AG04450 (cell line): ENCODE measurements at places on chromosomes 4 and X. TPM values are rescaled to one million over a fixed set of nuclear protein-coding genes. Genes with fewer than 3 reads are reported as not detected.

Gene SLC30A9
- 63.2 and 82.9 TPM in 2 replicates for polyA plus RNA-seq

Gene CD38
- 0.02 TPM in 1 of 2 replicates, not detected in the other for polyA plus RNA-seq

Gene SLC49A3
- 0.11 TPM in 1 of 2 replicates, not detected in the other for polyA plus RNA-seq

Gene CDS1
- polyA plus RNA-seq, result 0.06 TPM in 1 of 2 replicates, not detected in the other

Gene PAGE1
- polyA plus RNA-seq, result not detected in 2 replicates

Gene FOXO4
- polyA plus RNA-seq, result 1.3 and 1.6 TPM in 2 replicates

Gene PPP1R3F
- 1.1 and 2.4 TPM in 2 replicates for polyA plus RNA-seq

Gene BST1
- 23.7 and 27.6 TPM in 2 replicates for polyA plus RNA-seq

Gene UGT2A3
- polyA plus RNA-seq, result not detected in 2 replicates

Gene GRIA3
- 0.06 TPM in 2 replicates for polyA plus RNA-seq

Gene MAGEE1
- polyA plus RNA-seq, result 0.16 and 0.35 TPM in 2 replicates

Gene PIR
- 35.2 and 42.5 TPM in 2 replicates for polyA plus RNA-seq

Gene LIN54
- 9.6 and 13.9 TPM in 2 replicates for polyA plus RNA-seq

Gene GABRG1
- polyA plus RNA-seq, result not detected in 2 replicates

- no peak for DNase-seq
Observed at GRCh38 chrX:39425124-39425806, 624.0 kb downstream of the MID1IP1 start.

- DNase-seq, result peak; percentile 64
Observed at GRCh38 chr4:111641813-111642579, 503.3 kb upstream of the FAM241A start.

DNA sequence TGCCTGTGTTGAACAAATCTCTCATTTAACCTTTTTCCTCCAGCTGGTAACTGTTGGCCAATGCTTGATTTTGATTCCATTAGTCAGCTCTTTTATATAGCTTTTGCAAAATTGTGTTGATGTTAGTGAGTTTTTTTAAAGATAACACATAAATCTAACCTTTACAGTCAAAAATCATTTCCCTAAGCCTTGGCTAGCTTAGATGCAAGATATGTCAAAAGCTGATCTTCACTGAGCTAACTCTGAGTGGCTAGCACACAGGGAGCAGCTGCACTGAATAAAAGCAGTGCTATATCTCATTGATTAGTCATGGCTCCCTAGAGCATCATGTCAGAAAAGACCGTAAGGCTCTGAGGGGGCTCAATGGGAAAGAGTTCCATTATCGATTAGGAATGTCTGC lies 78.7 kb downstream of the PPARGC1A start:
- no peak for DNase-seq

GRCh38 chr4:174110180-174110579 lies 173.3 kb downstream of the FBXO8 start:
- no peak for DNase-seq

DNA sequence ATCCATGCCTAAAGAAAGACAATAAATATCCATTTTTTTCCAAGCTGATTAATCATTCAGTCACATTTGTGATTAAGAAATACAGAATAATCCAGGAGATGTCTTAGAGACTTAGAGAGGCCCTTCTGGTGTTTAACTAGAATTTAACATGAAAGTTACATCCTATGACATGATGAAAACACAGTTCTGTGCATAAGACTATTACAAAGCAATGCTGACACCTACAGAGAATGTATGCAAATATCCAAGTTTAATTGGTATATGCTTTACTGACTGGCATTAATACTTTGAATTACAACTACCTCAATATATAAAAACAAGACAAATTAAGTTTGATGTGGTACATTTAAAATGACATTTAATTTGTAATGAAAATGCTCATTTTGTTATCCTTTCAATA lies 17.8 kb upstream of the TLL1 start:
- no peak for DNase-seq

- no peak for DNase-seq
Observed at GRCh38 chr4:54588404-54588803, 69.4 kb upstream of the KIT start.

GRCh38 chrX:133569217-133569616 lies 153.9 kb upstream of the GPC4 start:
- DNase-seq, result no peak

DNA sequence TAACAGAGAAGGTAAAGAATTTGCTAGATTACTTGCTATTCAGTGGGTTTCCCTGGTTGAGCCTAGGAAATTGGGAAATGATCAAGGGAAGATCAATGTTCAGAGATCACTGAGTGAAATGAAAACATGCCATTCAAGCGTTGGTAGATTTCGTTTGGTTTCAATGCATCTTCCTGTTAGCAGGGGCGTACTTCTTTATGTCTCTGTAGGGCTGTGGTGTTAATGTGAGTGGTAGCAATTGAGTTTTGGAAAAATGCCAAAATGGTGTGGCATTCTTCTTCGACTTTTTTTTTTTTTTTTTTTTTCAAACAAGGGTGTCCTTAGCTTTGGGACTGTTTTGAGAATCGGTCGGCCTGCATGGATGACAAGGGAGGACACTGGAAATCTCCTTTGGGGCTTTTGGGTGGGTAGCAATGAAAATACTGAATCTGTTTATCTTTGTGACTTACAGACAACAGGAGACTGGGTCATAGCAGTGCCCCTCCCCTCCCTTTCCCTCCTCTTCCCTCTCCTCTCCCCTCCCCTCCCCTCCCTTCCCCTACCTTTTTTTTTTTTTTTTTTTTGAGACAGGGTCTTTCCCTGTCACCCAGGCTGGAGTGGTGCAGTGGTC lies 50.4 kb downstream of the SPRY1 start:
- no peak for DNase-seq

- no peak for DNase-seq
Observed at GRCh38 chrX:130267956-130268448, 697 bp downstream of the ZNF280C start.

GRCh38 chr4:140025470-140025869 lies 128.5 kb downstream of the MAML3 start:
- DNase-seq, result no peak

- DNase-seq, result no peak
Observed at GRCh38 chr4:66091786-66092185, 421.5 kb upstream of the EPHA5 start.

GRCh38 chr4:124783847-124784246 lies 71.3 kb upstream of the ANKRD50 start:
- peak; percentile 45 for DNase-seq

DNA sequence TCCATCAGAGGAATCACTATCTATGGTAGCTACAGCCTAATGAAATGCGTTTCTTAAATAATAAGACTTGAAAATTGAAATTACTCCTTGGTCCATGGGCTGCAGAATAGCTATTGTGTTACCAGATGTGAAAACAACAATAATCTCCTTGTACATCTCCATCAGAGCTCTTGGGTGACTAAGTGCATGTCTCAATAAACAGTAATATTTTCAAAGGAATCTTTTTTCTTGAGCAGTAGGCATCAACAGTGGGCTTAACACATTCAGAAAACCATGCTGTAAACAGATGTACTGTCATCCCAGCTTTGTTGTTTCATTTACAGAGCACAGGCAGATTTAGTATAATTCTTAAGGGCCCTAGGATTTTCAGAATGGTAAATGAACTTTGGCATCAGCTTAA lies 67.3 kb downstream of the GLUD2 start:
- DNase-seq, result no peak

- DNase-seq, result no peak
Observed at GRCh38 chr4:175109933-175110332, 191.8 kb downstream of the ADAM29 start.

DNA sequence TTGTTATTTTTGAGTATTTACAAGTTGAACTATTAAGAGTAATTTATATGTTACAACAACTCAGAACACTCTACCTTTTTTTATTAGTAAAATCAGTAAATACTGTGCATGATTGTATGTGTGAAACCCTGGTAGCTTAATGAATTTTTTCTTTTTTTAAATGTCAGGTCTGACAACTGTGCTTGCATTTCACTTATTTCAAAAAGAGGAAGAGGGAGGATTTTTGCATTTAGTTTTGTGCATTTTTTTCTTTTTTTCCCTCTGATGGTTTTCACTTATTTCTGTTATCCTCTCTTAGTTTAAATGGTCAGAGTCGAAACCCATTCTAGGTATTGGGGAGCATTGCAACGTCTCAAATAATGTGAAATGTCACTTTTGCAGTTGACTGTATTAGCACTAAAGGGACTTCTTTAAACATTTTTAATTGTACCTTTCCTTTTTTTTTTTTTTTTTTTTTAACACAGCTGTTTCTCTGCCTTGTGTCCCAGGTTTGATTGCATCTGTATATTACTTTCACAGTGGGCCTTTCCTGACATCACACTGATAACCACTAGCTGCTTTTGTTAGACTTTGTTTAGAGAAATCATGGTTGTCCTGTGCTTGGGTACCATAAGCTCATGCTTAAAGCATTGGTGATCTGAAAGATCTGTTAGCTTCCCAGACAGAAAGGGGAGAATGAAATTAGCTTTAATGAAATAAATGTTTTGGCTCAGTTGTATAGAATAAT lies 28.5 kb downstream of the MOB1B start:
- DNase-seq, result no peak

GRCh38 chr4:128454881-128455280 lies 167.3 kb upstream of the PGRMC2 start:
- no peak for DNase-seq

DNA sequence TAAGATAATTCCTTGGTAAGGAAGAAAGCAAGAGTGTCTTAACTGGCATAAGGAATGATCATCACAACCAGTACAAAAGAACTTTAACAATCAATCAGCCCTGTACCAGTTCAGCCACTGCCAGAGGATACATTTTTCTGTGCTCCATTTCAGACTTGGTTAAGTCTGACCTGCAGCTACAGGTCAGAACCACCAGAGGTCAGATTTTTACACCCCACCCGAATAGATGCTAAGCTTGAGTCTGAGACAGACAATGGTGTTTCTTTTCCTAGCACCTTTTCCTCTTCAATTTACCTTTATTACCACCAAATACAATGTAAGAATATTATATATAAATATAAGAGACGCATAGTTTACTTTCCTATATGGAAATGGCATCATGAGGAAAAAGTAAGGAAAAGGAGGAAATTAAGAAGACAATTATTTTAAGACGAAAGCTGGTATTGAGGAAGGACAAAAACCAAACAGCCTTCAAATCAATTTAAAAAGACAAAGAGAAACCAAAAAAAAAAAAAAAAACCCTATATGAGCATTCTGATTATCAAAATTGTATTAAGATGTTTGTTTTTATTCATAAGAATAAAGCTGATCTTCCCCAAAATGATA lies 215.3 kb upstream of the TTC29 start:
- DNase-seq, result peak; percentile 16

GRCh38 chr4:138062929-138063328 lies 179.2 kb downstream of the SLC7A11 start:
- peak; percentile 46 for DNase-seq

DNA sequence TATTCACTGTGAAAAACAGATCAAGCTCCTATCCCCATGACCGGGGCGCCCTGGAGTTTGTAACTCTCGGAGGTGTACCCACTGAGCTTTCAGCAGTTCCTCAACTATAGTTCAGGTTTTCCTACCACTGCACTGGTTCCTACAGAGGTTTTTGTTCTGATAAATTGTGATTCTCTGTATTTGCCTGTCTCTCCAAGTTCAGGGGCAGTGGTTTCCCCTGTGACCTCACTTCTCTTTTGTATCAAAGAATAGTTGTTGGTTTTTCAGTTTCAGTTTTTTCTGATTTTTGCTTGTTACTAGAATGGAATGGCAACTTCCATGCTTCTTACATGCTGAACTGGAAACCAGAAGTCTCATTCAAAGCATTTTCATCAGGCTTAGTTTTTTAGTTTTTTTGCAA lies 56.8 kb upstream of the PLS3 start:
- no peak for DNase-seq

- DNase-seq, result no peak
Observed at GRCh38 chr4:156638334-156638733, 333.3 kb downstream of the PDGFC start.

GRCh38 chr4:147840838-147841738 lies 109.2 kb downstream of the ARHGAP10 start:
- no peak for DNase-seq

- no peak for DNase-seq
Observed at GRCh38 chr4:47631161-47631560, 146.1 kb downstream of the ATP10D start.

DNA sequence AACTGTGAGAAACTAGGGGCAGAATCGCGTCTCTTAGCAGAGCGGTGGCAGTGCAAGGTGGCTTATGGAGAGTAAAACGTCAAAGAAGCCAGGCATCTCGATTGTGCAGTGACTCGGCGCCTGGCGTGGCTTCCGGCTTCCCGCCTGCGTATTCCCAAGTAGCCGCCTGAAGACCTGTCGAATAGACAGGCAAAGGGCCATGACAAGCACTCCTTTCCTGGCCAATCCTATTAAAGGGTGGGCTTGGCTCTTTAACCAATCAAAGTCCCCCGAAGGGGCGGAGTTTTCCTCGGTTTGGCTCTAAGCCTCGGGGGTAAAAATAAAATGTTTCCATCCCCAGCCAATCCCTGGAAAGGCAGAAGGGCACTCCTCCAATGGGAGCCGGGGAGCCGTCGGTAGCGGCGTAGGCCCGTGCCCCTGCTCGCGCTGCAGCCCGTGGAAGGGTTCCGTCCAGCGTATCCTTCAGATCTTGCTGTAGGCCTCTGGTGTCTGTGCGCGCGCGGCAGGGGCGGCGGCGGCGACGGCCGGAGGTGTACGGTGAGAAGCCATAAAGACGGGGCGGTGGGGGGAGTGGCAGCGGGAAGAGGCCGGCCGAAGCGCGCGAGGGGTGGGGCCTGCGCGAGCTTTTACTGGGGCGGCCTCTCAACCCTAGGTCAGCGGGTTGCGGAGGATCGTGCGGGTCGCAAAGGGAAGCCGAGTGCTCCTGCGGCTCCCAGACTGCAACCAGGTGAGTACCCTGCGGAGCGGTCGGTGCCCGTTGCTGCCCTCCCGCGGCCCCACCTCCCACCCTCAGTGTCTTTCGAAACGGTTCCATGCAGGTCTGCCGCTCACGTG lies at the start of gene KANTR:
KANTR (plus strand) TSS at position 395 of the 834 bp plus-strand sequence. CDS start 30,131 bp downstream, outside the sequence.
- DNase-seq, result peak; percentile 84

- DNase-seq, result no peak
Observed at GRCh38 chrX:130504019-130504418, 102.2 kb downstream of the RBMX2 start.

DNA sequence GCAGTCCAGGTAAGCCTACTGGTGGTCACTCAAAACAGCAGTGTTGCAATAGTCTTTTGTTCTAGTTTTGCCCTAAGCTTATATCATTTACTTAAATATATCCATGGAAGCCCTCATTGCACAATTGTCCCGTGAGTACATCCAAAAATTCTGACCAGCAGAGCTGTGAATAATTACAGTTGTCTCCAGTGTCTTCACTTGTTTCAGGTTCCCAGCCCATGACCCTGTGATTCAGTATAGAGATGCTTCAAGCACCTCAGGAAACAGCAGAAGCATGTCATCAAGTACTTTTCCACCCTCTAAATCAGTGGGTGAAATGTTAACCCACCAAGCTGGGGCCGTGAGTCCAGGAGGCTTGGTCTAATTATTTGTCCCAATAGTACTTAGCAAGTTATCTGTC lies 214.9 kb upstream of the RPS6KA3 start:
- DNase-seq, result no peak

DNA sequence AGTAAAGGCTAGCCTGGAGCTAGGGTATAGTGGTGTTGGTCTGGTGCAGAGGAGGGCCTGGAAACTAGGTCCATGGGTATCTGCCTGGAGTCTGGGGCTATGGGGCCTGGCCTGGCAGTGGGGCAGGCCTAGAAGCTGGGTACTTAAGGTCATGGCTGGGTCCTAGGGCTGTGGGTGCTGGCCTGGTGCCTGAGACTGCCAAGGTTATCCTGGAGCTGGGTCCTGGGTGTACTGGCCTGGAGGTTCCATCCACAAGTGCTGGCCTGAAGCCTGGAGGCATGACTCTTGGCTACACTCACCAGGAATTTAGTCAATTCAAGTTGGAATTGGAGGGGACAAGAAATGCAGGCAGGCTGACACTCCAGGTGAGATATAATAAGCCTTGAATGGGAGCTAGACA lies 108.4 kb upstream of the ZCCHC13 start:
- DNase-seq, result no peak
